ENCODE measurements at places on chromosomes 6 and 20.

DNA sequence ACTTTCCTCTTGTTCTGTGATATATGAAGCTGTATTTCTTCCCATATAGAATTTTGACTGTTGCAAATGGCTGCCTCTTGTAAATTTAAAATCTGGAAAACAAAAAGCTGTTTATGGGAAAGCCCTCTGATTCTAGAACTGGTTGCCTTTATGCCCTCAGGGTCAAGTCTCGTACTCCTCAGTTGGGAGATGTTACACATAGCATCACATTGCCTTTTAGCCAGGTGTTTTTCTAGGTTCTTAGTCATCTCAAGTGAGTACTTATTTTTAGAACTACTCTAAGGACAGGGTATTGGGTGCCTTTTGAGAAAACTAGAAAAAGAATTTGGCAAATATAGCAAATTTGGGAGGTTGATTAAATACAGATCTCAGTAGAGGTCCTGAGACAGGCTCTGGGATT lies 58.5 kb downstream of the ANKS1A start:
- no peak for DNase-seq

DNA sequence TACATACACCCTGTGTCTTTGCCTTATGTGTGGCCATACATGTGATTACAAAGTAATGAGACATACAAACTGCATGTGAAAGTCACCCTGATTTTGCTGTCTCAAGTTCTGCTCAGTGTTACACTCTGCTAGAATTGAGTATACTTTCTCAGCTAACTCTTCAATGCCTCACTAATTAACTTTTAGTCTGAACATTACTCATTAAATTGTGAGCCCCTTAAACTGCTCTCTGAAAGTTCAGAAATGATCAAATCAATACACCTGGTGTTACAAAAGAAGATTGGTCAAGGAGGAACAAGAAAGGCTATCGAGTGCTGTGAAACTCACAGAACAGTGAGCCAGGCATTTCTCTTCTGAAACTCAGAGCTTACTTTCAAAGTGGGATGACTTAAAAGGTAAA lies 71.3 kb downstream of the MKKS start:
- no peak for DNase-seq

DNA sequence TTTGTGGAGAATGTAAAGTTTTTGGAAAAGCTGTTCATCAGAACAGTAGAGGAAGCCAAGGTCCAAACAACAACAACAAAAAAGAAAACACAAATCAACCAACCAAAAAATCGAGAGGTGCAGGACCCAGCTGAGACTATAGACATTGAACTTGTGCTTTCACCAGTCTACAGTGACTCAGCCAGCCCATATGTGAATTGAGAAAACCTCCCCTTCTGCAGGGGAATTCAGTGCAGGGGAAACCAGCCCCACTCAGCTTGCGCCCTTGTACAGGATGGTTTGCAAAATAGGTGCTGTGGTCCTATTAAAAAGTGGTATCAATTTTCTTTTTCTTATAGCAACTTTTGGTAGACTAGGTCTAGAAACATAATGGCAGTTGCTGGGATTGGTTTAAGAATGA lies 21.3 kb downstream of the MLIP start:
- no peak for DNase-seq

GRCh38 chr20:18739751-18740166 lies 73.8 kb upstream of the SCP2D1 start:
- peak; percentile 62 for DNase-seq

DNA sequence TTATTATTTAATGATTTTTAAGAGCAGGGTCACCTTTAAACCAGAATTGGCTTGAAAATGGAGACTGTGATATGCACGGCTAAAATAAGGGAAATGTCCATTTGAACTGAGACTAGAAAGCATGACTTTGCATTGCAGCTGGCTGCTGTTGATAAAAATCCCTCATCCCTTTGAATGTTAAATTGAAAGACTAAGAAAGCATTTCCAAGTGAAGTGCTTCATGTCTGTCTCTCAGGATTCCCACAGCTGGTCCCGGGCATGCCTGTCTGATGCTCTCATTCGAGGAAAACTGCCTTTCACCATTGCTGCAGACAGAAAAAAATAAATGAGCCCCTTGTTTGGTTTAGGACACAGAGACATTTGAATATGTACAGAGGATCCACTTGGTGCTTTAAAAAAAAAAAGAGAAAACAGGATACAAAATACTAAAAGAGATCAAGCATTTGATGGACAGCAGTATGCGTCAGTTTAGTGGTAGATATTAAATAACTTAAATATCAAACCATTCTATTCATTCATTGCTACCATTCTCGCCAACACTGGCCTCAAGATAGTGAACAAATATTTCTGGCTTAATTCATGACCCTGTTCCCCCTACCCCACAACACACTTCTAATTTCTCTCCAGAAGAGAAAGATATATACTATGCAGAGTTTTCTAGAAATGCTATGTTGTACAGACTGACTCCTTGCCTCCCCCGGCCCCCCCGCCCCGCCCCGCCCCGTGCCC lies 55.0 kb downstream of the TBC1D7 start:
- DNase-seq: no peak

DNA sequence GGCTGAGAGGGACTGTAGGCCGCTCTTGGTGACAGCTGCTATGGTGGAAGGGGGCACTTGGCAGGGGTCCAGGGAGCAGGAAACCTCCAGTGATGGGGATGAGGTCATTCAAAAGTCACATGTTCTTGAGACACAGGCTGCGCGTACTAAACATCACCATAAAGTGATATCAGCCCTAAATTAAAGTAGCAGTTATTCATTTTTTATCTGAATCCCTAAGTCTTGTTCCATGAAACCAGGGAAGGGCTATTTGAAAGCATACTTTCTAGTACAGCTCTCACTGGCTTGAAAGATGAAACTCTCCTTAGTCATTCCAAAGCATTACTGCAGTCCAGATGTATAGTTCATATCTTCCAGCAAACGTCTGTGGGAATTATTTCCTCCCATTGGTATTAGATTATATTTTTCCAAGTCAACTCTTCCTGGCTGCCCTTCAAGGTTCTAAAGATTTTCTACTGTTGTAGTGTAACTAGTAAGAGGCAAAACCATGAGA lies 373.1 kb downstream of the CD109 start:
- peak; percentile 54 for DNase-seq

DNA sequence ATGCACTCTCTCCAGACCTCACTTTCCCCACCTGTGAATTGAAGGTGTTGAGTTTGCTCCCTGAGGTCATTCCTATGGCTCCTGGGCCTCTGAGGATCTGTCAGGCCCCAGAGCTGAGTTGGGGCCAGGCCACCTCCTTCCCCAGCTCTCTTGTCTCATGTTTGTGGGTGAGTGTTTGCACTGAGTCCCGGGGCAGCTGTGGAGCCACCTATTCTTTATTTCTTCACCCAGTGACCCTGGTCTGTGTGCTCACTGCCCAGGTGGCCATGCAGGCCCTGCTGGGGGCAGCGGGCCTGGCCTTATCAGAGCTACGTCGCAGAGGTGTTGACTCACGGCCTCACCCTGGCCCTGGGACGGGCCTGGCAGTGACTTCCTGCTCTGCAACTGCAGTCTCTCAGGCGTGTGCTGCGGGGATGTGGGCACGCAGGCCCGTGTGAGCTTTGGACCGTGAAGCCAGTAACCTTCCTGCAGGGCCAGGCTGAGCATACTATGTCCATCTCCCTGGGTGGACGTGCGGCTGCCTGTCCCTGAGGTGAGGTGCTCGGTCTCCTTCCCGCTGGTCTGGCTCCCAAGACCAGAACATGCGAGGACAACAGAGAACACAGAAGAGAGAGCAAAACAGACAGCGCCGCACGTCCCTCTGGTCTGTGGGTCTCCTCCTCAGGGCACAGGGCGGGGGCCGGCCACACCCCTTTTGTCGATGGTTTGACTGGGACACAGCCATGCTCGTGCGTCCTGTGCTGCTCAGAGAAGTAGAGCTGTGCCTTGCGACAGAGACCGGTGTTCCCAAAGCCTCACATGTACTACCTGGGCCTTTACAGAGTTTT lies 12.1 kb downstream of the TMEM181 start:
- DNase-seq: no peak

GRCh38 chr20:58723628-58723984 lies 31.0 kb downstream of the NPEPL1 start:
- no peak for DNase-seq

DNA sequence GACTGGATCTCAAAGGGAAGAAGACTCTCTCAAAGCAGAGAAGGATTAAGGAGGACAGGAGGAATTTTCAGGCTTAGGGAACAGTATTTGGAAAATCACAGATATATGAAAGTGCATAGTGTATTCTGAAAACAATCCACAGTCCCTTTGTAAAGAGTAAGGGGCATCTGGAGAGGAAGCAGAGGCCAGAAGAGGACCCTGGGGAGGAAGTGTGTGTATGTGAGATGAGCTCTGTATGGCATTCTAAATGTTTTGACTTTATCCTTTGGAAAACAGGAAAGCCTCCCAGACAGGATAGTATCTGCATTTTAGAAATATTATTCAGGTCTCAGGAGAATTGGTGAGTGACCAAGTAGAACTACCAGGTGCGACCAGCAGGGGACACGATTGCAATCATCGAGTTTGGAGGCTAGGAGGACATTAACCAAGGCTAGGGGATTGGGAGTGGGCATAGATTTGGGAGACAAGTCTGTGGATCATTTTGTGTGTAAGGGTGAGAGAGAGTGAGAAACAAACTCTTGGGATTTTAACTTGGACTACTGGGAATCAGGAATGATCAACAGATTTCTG lies 38.3 kb upstream of the FAM184A start:
- no peak for DNase-seq

GRCh38 chr6:41731561-41732086 lies 3.8 kb downstream of the TFEB start:
- no peak for DNase-seq

DNA sequence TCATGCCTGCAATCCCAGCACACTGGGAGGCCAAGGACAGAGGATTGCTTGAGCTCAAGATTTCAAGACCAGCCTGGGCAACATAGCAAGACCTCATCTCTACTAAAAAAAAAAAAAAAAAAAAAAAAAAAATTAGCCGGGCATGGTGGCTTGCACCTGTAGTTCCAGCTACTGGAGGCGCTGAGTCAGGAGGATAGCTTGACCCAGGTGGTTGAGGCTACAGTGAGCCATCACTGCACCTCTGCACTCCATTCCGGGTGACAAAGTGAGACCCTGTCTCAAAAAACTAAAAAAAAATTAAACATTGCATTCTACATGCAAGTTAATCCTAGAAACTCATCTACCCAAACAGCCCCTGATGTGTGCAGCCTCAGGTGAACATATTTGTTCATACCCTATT lies 7.3 kb upstream of the TRAM2 start:
- no peak for DNase-seq

GRCh38 chr6:20148433-20148832 lies 63.8 kb downstream of the MBOAT1 start:
- DNase-seq: no peak

- no peak for DNase-seq
Observed at GRCh38 chr20:34514897-34515483, 1.2 kb upstream of the DYNLRB1 start.

- no peak for DNase-seq
Observed at GRCh38 chr20:19773471-19773870, 15.4 kb downstream of the RIN2 start.

- DNase-seq: no peak
Observed at GRCh38 chr6:13314806-13315205, 13.5 kb downstream of the TBC1D7 start.

DNA sequence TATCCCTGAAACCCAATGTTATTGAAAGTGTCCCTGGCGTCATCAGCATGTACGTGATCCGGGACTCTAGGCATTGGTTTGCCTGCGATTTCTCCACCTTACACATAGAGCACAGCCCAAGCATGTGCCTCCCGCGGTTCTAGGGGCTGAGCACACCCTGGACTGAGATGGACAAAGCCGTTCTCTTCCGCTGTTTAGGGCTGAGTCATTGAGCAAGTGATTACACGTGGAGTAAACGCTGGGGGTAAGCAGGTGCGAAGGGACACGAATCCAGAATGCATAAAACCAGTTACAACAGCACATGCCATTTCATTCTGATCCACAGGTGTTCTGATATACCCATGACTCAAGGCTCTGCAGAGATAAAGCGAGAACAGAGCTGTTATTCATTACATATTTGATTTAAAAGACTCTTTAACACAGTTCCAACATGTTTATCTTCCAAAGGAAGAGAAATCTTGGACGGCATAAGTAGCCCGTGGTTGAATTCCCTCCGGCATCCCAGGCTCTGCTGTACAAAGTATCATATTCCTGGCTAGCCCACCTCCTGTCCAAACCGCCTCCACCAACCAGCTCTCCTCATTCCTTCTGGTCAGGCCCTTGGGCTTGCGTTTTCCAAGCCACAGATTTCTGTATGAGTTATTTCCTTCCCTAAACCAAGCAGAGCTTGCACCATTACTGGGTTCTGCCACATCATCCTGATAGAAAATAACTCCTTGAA lies 36.1 kb upstream of the THBS2 start:
- DNase-seq: peak; percentile 63

GRCh38 chr20:59776626-59777330 lies 156.7 kb downstream of the SYCP2 start:
- DNase-seq: no peak

DNA sequence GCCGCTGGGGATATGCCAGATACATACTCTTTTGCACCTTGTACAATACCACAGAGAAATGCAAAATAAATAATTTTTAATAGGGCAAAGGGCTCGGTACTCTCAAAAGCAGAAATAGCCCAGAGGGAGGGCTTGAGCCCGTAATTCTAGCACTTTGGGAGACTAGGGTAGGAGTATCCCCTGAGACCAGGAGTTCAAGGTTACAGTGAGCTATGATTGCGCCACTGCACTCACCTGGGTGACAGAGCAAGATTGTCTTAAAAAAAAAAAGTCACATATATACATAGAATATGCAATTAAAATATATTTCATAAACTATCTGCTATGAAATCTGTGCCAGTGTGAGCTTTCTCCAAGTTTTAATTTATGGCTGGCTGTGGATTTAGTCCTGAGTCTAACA lies 818 bp upstream of the TRMT11 start:
- no peak for DNase-seq

- DNase-seq: no peak
Observed at GRCh38 chr6:91633374-91634111, 1046.7 kb upstream of the MAP3K7 start.

DNA sequence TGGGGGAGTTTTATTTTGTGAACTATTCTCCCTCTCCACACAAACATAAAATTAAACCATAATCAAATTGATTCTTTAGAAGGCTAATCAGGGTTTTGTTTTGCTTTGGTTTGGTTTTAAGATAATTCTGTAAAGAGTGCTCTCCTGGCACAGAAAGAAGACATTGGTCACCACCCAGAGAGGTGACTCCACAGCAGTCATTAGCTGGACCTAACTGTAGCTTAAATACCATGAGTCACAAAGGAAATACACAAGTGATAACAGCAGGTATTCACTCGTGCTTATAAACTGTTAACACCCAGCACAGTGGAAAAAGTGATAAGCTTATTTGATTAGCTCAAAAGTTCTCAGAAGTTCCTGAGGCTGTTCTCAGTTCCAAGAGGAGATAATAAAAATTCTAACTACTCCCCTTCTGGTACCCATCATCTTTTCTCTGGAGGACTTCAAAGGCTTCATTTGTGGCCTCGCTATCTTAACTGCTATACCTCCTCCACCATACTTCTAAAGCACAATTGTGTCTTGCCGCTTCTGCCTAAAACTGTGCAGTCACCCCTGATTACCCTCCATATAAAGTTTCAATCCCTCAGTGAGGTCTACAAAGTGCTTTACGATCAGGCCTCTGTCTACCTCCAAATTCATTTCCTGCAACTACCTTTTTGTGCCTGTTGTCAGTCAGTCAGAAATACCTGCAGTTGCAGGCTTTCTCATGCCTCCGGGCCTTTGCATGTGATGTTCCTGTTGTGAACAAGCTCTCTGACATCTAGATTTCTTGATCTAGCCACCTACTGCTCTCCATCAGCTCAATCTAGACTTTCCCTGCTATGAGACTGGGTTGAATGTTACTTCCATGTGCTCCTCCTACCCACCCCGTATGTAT lies 201.1 kb downstream of the SAMD5 start:
- DNase-seq: no peak

GRCh38 chr6:46353528-46353927 lies 137.7 kb downstream of the RCAN2 start:
- no peak for DNase-seq
